Fibroblast of mammary gland (primary cell): ENCODE measurements at places on chromosomes 12 and 14.

DNA sequence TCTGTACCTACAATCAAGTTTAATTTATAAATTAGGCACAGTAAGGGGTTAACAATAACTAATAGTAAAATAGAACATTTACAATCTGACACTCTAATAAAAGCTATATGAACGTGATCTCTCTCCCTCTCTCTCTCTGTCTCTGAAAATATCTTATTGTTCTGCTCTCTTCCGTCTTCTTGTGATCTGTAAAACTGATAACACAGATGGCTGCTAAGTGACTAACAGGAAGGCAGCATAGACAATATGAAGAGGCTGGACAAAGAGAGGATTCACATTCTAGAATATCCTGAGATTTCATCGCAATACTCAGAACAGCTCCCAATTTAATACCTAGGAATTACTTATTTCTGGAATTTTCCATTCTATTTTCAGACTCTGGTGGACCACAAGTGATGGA lies 827.2 kb downstream of the FLRT2 start:
- no peak for DNase-seq

DNA sequence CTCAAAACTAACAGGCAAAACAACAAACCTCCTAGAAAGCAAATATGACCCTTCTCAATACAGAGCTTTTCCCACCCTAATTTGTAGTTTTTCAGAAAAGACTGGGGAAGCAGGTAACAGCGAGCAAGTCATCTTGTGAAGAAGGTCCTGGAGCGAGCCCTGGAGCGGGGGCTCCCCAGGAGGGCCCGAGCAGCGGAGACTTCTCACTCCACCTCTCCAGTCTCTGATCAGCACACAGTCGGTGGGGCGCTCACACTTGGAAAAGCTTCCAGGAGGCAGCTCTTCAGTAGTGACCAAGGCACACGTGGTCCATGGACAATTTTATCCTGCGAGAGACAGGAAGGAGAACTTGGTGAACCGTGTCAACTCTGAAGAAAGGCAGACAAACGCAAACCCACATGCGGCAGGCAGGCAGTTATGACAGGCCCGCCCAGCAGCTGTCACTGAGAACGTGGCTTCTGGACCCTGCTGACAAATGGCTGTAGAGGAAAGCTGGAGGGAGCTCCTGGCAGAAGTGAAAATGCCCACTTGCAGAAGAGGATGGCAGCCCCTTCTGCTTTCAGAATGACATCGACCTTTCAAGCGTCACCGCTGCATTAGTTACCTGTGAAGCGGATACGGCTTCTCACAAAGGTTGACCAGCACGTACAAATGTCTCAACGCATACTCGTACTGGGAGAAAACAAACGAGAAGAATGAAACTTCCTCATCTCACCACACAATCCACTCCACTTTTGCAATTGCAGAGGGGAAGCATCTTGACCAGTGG lies 44.2 kb downstream of the LGMN start:
- DNase-seq = no peak

GRCh38 chr12:127803545-127803944 lies 463.4 kb upstream of the TMEM132C start:
- no peak for DNase-seq

- DNase-seq = peak; percentile 99
These were observed at the start of gene CDKN3 for GRCh38 chr14:54396493-54397335. Gene CDKN3 (plus strand): TSS chr14:54397007. CDS start chr14:54397069, 62 bp downstream.

DNA sequence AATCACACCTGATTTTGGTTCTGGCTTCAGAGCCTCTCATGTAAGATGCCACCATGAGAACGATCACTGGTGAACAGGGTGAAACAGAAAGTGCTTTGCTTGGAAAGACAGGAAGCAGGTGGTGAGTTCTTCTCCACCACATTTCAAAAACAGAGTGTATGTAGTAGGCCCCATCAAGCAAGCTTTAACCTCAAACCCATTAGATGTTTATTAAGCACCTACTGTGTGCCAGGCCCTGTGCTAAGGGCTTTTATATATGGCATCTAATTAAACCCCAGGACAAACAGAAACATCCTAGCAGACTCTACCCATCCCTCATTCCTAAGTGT lies 47.8 kb upstream of the MED13L start:
- DNase-seq = no peak

DNA sequence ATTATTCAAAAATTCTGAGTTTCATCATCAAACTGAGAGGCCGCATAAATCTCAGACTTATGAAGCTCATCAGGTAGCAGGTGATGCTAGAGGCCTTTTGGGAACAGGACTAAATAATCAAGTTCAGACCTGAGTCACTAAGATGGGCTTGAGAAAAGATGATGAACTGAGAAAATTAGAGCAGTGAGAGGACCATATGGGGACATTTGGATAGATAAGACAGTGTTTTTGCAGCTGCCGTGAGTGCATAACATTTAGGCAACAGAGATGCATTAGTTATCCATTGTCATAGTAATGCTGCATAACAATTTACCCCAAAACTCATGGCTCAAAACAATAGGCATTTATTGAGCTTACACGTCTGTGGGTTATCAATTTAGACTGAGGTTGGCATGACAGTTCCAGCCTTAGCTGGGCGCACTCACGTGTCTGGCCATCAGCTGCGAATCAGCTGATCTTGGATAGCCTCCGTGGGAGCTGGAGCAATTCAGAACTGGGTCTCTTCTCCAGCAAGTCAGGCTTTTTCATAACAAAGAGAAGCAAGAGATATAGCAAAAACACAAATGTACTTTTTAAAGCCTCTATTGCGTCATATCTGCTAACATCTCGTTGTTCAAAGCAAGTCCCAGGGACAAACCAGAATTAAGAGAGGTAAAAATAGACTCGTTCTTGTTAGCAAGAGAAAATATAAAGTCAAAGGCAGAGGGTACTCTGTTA lies 72.8 kb downstream of the CAPZA3 start:
- DNase-seq = no peak

GRCh38 chr12:100715976-100716944 lies 78.3 kb upstream of the ANO4 start:
- DNase-seq = no peak

- DNase-seq = peak; percentile 32
These were observed 890 bp upstream of the KIF26A start for GRCh38 chr14:104137297-104138097.

DNA sequence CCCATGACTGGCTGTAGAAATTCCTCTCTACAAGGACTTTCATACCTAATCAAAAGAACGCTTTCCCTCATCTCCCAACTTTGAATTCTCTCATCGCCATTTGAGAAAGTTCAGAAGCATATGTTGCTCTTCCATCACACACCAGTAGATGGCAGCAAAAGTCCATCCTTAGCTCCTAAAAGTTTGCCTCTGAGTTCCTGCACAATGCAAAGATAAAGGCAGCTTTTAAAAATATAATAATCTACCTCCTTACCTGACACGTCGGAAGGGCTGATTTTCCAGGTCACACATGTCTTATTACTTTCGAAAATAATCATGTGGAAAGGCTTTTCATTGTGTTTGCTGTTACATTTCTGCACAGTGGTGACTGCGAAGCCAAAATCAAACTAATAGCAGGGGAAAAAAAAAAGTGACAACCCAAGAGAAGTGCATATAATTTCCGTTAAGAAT lies 456.7 kb upstream of the SEL1L start:
- DNase-seq = peak; percentile 57

GRCh38 chr14:57870686-57871457 lies 5.0 kb upstream of the SLC35F4 start:
- no peak for DNase-seq

DNA sequence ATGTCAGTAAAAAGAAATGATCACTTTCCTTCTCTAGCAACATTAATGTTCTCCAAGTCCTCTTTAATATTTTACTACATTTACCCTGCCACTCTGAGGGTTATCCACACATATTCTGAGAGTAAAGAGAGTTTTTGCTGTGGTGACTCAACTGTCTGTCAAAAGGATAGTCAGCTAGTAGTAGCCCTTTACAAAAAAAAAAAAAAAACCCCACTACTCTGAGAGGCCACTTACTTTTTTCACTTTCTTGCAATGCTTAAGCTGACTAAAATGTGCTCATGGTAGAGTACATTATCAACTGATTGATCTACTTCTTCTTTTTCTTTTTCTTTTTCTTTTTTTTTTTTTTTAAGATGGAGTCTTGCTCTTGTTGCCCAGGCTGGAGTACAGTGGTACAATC lies 27.6 kb upstream of the PPM1A start:
- DNase-seq = no peak

DNA sequence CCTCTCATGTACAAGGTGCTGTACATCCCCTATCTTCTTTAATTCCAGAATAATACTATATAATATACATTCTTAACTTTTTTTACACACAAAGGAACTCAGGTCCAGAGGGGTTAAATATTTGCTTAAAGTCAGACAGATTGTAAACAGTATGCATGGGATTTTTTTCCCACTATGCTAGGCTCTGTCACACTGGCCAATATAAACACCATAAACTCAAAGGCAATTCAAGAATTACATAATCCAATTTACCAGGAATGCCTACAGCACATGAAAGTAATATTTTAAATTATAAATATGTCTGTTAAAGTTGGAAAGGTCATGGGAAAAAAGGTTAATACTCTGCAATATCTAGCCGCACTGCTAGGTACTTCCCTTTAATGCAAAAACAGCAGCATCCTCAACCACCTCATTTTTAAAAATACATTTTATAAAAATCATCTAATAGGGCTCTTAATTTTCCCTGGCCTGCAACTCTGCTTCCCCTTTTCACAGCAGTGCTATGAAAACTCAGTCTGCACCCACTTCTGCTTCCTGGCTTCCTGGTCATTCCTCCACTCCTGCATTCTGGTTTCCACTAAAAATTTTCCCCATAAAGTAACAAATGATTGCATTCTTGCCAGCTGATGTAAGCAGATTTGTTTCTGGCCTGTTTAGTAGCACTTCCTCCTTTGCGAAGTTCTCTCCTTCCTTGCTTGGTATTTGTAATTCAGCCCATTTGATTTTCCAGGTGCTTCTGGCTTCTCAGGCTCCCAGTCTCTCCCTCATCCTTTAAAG lies 128.1 kb downstream of the ITPR2 start:
- no peak for DNase-seq

DNA sequence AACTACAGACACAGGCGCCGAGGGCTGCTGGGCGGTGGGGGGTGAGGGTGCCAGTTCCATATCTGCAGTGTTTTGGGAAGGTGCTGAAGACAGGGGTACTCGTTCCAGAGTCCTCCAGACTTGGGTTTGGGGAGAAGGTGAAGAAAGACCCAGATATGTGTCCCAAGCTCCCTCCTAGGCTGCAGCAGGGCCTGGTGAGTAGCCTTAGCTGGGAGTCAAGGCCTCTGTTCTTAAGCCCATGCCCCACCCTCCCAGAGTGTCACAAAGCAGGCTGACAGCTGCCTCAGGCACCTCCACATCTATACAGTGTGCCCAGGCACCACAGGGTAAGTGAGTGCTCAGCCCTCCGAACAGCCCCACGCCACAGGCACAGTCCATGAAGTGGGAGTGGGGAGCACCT lies 4.3 kb downstream of the NCKAP5L start:
- no peak for DNase-seq

DNA sequence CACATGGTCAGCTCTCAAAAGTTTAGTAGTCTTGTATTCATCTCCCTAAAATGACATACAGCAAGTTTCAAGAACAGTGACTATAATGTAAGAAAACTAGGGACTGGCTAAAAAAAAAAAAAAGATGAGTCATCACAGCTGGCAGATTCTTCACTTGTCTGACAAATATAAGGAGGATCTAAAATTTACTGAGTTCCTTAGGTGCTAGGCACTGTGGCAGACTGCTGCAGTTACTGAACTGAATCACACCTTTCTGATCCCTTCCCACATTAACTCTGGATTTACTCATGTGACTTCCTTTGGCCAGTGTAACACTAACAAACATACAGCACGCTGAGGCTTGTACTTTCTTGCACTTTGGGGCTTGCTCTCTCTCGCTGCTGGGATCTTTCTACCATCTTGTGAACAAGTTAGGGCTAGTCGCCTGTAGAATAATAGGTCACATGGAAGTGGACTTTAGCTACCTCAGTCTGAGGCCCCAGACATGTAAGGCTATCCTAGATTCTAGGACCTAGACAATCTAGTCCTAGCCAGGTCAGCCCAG lies 32.1 kb downstream of the BAZ1A start:
- peak; percentile 89 for DNase-seq

DNA sequence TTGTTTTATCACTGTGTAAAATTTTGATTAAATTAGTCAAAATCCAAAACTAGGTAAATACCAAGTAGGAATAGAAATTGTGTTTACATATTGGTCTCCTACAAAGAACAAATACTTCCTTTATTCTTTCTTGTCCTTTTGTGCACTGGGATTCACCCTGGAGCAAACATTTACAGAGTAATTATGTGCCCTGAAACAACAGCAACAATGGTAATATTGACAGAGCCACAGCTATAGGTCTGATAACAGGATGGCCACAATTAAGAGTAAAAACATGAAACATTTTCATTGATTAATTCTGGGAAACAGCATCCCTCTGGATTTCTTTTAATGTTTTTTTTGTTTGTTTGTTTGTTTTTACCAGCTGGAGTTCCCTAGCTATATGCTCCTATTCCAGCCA lies 61.2 kb downstream of the SLC38A6 start:
- DNase-seq = no peak

GRCh38 chr12:58099476-58099875 lies 158.1 kb downstream of the ATP23 start:
- no peak for DNase-seq

GRCh38 chr12:93704122-93704521 lies 26.9 kb downstream of the CRADD start:
- peak; percentile 33 for DNase-seq

DNA sequence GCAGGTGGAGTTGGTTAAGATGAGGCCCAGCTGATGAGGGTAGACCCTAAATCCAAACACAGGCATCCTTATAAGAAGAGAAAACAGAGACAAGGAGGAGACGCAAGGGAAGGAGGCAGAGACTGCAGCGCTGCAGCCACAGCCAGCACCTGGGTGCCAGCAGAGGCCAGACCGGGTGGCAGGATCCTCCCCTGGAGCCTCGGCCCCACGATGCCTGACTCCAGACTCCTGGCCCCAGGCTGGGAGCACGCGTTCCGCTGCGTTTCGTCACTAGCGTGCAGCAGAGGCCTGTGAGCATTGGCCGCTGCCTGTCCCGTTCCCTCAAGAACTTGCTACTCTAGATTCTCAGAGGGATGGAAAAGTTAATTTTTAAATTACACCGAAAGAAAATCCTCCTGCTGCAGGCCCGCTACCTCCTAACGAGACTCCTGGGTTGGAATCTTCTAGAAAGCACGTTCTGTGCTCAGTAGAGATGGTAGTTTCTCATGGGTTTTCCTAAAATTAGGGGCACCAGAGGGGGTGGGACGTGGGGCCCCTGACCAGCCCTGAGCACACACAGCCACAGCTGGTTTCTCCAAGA lies 57.7 kb upstream of the FBRSL1 start:
- no peak for DNase-seq

- no peak for DNase-seq
These were observed 68.9 kb upstream of the DYRK2 start for GRCh38 chr12:67579662-67580003.

GRCh38 chr12:51752234-51752889 lies 96.2 kb downstream of the FIGNL2 start:
- DNase-seq = peak; percentile 85

DNA sequence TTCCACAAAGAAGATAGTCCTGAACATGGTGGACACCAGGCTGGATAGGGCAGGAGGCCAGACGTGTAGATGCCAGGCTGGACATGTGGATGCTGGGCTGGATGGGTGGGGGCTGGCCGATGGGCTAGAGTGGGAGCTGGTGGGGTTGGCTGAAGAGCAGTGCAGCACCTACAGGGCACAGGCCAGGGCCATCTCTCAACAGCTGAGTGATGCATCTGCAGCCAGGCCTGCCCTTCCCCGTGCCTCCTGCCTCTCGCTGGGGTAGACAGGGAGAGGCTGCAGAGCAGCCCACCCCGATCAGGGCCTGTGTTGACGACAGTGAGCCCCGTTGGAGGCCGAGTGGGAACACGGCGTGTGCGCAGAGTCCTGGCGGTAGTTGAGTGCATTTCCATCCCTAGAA lies 39.3 kb downstream of the EP400 start:
- no peak for DNase-seq

- peak; percentile 95 for DNase-seq
These were observed 18.0 kb upstream of the CRACR2A start for GRCh38 chr12:3770891-3771290.
